Colonic mucosa (tissue), 4 donors: ENCODE measurements at places on chromosomes 3 and 15. TPM values are rescaled to one million over a fixed set of nuclear protein-coding genes. Genes with fewer than 3 reads are reported as not detected.
A peak's percentile ranks its signal among the peaks of the same experiment; 100 is the strongest.

The MYO5A gene
- 2.6 TPM for total RNA-seq

The CD80 gene
- total RNA-seq: 0.30 TPM

The PAQR9 gene
- not detected for total RNA-seq

GRCh38 chr3:42442640-42443039, 32.2 kb upstream of the LYZL4 start:
- no peaks in the 10 kb centered on the region for H3K36me3 ChIP-seq
- H3K27ac ChIP-seq: no peak overlapping the region
- H3K27me3 ChIP-seq: no peaks in the 10 kb centered on the region
- no peak overlapping the region for H3K4me3 ChIP-seq

- H3K36me3 ChIP-seq: no peaks in the 10 kb centered on the region
- H3K27me3 ChIP-seq: no peaks in the 10 kb centered on the region
- DNase-seq: no peak
Observed at GRCh38 chr3:191340966-191341365, 10.6 kb upstream of the UTS2B start.

GRCh38 chr3:47485812-47486211, 10.1 kb upstream of the SCAP start:
- H3K27me3 ChIP-seq: no peaks in the 10 kb centered on the region
- no peak overlapping the region for H3K27ac ChIP-seq
- no peak overlapping the region for H3K4me3 ChIP-seq
- no peak for DNase-seq

DNA sequence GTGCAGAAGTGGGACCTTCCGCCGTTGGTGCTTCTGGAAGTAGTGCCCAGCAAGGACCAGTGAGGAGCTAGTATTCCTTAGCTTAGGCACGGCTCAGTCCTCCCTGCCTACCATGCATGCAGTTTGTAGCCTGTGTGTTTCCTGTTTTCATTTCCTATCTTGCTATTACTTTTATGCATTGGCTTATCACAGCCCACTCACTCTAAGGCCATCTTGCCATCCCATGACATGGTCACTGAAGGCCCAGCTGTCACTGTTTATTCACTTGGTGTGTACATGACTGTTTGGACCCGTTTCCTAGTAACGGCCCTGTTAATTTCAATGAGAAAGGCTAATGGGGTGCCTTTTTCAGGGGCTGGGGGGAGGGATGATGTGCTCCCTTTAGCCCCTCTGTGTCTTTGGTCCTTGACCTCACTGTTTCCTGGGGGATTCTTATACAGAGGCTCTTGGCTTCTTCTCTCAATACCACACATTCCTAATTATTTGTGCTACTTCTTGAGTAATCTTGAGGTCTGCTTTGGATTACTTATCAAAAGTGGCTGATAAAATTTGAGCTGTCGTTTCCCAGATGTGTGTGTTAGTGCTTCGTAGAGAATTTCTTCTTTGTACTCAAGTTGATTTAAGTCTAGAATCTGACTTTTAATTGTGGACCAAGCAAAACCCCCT, 24.5 kb upstream of the TRAK1 start:
- peak overlapping the region; percentile 8 for H3K27ac ChIP-seq
- no peaks in the 10 kb centered on the region for H3K27me3 ChIP-seq
- H3K36me3 ChIP-seq: no peaks in the 10 kb centered on the region
- peaks cover 17% of the 10 kb centered on the region for H3K4me1 ChIP-seq
- H3K4me3 ChIP-seq: no peak overlapping the region

- H3K27me3 ChIP-seq: no peaks in the 10 kb centered on the region
- no peak for DNase-seq
- no peak overlapping the region for H3K4me3 ChIP-seq
- no peaks in the 10 kb centered on the region for H3K4me1 ChIP-seq
- H3K27ac ChIP-seq: no peak overlapping the region
Observed at GRCh38 chr3:56845505-56845904, 43.8 kb upstream of the ARHGEF3 start.

- peak; percentile 40 for DNase-seq
- H3K4me1 ChIP-seq: peaks cover 5% of the 10 kb centered on the region
- no peaks in the 10 kb centered on the region for H3K36me3 ChIP-seq
- H3K27me3 ChIP-seq: no peaks in the 10 kb centered on the region
Observed at GRCh38 chr3:183254487-183255347, 1.7 kb downstream of the B3GNT5 start.

- no peak for DNase-seq
- H3K27me3 ChIP-seq: no peaks in the 10 kb centered on the region
- no peak overlapping the region for H3K27ac ChIP-seq
Observed at GRCh38 chr15:40075298-40076044, 33.2 kb downstream of the BMF start.

DNA sequence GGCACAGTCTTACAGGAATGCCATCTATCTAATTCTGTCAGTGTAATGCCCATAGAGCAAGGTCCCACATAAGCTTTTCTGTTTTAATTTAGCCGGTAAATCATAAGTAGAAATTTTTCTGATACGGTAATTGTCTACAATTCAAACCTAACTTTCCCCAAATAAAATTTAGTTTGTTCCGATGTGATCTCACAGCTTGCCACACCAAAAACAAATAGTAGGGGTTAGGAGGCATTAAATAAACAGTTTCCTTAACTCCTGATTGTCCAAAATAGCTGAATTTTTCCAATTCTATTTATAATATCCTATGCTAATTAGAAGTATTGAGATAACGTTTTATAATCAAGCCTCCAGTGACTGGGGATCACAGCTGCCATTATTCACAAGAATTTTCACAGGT, 53.3 kb downstream of the TSC22D2 start:
- H3K36me3 ChIP-seq: no peaks in the 10 kb centered on the region
- no peak overlapping the region for H3K27ac ChIP-seq
- no peak overlapping the region for H3K4me3 ChIP-seq
- H3K4me1 ChIP-seq: no peaks in the 10 kb centered on the region
- no peak for DNase-seq

DNA sequence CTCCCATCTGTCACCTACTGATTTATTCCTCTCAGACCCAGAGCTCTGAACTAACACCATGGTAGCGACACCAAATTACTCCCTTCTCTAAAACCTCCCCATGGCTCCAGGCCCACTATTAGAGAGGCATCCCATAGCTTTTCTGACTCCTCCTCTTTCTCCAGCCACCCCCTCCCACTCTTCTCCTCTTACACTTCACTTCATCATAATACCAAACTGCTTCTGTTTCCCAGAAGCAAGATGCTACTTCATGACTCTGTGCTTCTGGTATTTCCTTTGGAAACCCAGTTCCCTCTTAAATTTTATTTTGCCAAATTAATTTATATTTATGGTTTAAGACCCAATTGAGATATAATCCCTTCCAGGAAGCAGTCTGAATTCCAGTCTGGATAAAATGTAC, 465.1 kb upstream of the PDZRN3 start:
- H3K36me3 ChIP-seq: no peaks in the 10 kb centered on the region
- no peak for DNase-seq
- H3K4me1 ChIP-seq: no peaks in the 10 kb centered on the region
- H3K27ac ChIP-seq: no peak overlapping the region
- H3K4me3 ChIP-seq: no peak overlapping the region
- H3K27me3 ChIP-seq: no peaks in the 10 kb centered on the region

DNA sequence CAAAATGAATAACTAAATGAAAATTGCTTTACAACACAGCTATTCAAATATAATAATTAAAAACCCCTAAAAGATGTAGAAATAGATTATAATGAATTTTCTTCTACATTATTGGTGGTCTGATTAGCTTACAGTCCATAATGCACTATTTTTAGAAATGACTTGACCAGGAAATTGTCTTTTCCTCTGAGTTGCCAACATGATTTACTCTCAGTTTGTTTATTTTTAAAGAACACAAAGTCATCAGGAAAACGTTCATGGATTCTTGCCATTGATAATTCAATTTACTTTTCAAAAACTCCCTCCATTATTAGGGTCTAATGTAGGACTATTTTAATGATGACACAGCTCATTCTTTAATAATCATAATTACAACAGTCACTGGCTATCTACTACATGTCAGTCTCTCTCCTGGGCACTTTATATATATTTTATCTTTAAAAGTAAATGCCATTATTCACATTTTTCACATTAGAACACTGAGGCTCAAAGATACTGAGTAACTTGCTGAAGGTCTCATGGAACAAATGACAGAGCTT, 1.1 kb downstream of the TM4SF18 start:
- H3K36me3 ChIP-seq: no peaks in the 10 kb centered on the region
- no peak for DNase-seq
- no peaks in the 10 kb centered on the region for H3K4me1 ChIP-seq
- H3K4me3 ChIP-seq: no peak overlapping the region
- no peaks in the 10 kb centered on the region for H3K27me3 ChIP-seq
- no peak overlapping the region for H3K27ac ChIP-seq

DNA sequence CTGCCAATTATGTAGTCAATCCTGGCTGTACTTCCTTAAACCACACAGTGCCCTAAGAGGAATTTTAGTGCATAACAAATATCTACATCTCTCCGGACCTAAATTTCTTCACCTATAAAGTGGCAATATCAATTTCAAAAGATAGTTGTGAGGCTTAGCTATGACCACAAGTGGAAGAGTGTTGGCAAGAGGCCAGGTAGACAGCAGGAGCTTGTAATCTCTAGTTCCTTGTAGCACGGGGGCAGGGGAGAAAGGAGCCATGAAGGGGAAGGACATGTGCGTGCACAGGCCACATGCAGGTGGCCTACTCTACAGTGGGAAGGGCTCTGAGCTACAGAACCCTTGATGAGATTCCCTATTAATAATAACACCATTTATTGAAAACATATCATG, 269.7 kb downstream of the ABHD5 start:
- DNase-seq: no peak
- no peaks in the 10 kb centered on the region for H3K36me3 ChIP-seq
- no peaks in the 10 kb centered on the region for H3K4me1 ChIP-seq
- peaks cover 2% of the 10 kb centered on the region for H3K27me3 ChIP-seq

DNA sequence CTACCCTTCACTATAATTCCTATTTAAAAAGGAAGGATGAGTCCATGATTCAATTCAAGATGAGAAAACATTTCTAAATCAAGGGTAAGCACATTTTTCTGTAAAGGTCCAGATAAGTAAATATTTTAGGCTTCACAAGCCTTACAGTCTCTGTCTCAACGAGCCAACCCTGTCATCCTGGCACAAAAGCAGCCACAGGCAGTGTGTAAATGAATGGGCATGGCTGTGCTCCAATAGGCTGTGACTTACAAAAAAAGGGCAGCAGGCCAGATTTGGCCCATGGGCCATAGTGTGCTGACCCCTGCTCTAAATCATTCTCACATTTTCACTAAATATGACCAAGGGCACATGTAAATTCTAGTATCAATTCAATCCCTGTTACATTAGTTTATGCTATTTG, 200.4 kb downstream of the WNT5A start:
- H3K27me3 ChIP-seq: no peaks in the 10 kb centered on the region
- no peak for DNase-seq
- H3K4me3 ChIP-seq: no peak overlapping the region
- H3K4me1 ChIP-seq: no peaks in the 10 kb centered on the region
- no peak overlapping the region for H3K27ac ChIP-seq
- no peaks in the 10 kb centered on the region for H3K36me3 ChIP-seq

GRCh38 chr3:112775011-112775742, 71.5 kb downstream of the CD200R1L start:
- no peak overlapping the region for H3K4me3 ChIP-seq
- H3K27ac ChIP-seq: no peak overlapping the region
- H3K27me3 ChIP-seq: no peaks in the 10 kb centered on the region
- DNase-seq: no peak
- no peaks in the 10 kb centered on the region for H3K4me1 ChIP-seq
